ENCODE measurements at places on chromosomes 2 and 18.

GRCh38 chr2:118593257-118593656, 254.2 kb downstream of the EN1 start:
- DNase-seq, result no peak

GRCh38 chr2:32011485-32011960, 715 bp upstream of the MEMO1 start:
- no peak for DNase-seq

DNA sequence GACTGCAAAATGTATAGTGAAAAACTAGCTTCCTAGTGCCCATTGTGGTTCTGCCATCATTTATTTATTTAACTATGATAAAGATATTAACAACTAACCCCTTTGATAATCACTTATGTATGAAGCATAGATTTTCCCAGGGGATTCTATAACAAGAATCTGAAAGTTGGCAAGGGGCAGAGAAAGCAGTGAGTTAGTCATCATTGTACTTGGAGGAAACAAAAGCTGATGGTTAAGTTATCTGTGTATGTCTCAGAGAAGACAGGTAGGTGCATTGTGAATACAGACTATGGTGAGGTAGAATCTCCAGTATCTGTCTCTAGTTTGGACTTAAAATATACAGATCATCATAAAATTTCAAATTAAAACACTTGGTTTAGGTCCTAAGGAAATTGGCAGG, 2159.1 kb upstream of the CELF4 start:
- no peak for DNase-seq

DNA sequence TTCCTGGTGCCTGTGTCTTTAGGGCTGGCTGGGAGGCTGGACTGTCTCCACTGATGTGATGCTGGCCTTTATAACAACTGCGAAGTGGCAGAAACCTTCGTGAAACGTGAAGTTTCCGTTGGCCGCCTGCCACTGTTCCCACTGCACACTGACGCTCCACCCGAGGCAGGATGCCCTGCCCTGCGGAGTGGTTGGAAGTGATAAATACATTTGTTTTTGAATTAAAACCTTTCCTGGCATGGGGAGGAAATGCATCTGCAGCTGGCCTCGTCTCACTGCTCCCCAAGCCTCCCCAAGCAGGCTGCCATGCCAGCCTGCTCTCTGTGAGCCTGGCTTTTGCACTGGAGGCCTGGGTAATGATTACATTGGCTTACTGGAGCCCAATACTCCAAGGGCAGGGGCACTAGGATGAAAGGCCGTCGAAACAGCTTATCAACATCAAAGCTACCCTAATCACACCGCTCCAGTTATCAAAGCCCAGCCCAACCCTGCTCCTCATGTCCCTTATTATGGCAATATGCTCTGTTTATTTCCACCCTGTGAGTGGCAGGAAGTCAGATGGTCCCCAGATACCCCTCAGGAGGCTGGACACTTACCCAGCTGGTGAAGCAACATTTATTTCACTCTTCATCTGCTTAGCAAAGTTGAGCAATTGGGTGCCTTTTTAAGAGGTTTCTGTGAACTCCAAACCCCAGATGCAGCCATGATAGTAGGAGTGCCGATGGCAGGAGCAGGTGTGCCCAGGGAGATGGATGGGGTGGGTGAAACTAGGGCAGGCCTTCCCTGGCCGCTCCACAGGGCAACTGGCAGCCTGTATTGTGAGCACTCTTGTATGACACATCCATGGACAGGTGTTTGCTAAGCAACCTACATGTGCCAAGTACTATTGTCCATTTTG, 97.4 kb upstream of the ITGA6 start:
- no peak for DNase-seq

DNA sequence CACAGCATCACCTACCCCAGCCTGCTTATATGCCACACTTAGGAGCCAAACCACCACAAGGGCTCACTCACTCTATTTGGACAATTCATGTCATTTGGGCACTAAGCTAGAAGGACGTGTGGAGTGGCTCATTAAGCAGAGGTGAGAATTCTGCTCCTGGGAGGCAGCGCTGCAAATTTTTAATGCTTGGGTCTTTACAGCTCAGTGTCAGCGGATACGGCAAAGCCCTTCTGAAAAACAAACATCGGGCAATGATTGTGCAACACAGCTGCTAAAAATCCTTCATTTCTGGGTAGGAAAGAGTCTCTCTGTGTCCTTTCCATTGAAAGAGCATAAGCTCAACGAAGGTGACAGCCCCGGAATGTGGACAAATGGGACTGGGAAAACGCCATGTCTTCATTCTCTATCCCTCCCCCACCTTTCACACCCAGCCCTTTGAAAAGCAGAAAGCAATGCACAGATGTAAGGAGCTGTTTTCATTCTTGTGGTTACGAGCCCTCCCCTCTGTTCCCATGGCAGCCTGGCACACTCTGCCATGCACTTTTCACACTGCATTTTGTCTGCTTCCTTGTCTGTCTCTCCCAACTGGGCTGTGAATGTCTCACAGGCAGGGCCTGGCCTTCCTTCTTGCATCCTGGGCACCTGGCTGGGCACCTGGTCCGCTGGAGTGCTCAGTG, 16.0 kb downstream of the TMEM177 start:
- DNase-seq, result no peak

DNA sequence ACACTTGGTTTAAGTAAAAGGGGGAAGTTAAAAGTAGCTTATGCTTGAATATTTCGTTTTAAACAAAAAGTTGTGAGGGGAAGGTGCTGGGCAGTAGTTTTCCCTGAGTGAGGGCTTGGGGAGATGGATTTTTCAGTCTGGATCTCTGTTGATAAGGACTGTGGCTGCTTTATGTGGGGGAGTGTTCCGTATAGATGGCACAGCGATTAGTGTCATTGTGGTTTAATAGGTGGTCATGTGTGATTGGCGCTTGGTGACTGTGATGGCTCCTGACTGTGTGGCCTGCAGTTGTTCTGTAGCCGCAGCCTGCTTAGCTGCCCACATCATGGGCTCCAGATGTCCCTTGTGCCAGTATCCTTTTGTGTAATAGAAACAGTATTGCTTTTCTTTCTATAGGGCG, 156.2 kb downstream of the WDSUB1 start:
- no peak for DNase-seq

GRCh38 chr18:73896685-73897084, 250.9 kb downstream of the FBXO15 start:
- no peak for DNase-seq

GRCh38 chr2:96839875-96840850, 3.7 kb downstream of the ANKRD23 start:
- DNase-seq, result no peak

GRCh38 chr2:29398384-29399237, 283.4 kb downstream of the CLIP4 start:
- DNase-seq, result no peak

All from activated T-cell treated with anti-CD3 and anti-CD28 coated beads for 1 hour (primary cell).